ENCODE measurements at places on chromosomes 5 and 9. TPM values are rescaled to one million over a fixed set of nuclear protein-coding genes. Genes with fewer than 3 reads are reported as not detected.

The RNF180 gene
- 102 TPM for total RNA-seq

The RGS7BP gene
- total RNA-seq: 17.6 TPM

- DNase-seq: no peak
Measured at GRCh38 chr9:112884721-112885120, 6.0 kb downstream of the SLC46A2 start.

GRCh38 chr5:145237843-145238242 is 597.3 kb downstream of the PRELID2 start:
- no peak for DNase-seq

DNA sequence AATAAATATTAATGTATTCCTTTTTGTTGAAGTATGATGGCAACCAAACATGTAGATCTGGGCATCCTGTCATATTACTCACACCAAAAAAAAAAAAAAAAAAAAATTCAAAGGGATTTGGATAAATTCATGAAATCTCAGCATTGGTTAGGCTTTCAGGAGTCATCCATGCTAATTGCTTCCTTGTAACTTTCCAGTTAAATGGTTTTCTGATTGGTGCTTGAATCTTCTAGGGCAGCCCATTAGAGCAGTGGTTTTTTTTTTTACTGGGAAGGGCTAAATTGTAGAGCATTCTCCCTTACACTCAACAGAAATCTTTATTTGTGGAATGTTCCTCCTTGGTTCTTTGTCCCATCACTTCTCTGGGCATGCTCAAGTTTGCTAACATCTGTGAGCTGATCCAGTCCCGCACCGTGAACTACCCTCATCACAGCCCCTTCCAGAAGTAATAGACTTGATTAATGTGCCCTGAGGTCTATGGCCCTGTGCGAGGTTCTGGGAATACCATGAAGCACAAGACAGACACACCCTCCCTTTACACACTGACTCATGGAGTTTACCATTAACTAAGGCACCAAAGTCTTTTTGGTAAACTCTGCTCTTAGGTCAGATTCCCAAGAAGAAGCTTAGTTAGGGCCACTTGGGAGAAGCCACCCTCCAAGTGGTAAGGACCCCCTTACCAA is 56.0 kb downstream of the RGS3 start:
- DNase-seq: no peak

DNA sequence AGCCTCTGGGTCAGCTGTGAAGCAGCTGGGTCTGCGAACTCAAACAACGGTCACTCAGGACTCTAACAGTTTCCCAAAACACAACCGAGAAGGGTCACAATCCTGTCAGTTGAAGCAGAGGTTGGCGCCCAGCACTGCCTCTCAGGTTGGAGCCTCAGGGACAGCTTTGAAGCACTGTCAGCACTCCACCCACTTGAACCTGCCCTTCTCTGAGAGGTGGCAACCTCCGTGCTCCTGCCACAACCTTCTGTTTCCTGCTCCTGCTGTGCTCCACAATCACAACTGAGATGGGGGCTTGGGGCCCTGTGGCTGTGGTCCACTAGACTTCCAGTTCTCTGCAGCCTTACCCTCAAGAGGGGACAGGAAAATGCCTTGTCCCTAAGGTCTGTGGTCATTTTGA is 21.7 kb upstream of the LCP2 start:
- DNase-seq: no peak

DNA sequence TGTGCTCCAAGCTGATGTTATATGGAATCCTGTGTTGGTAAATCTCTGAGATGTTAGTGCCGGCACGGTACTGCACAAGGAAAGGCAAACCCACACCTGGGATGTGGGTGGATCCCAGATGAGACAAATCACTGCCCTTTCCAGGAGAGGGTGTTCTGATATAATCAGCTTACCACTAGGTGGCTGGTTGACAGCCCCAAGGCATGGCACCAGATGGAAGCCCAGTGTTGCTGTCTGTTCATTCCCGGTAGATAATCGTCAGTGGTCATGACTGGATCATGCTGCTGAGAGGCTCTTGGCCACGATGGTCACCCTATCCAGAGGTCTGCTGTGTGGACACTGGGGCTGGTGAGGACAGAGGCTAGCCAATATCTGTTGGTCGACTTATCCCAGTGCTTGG is 184.0 kb downstream of the CACNA1B start:
- DNase-seq: no peak

DNA sequence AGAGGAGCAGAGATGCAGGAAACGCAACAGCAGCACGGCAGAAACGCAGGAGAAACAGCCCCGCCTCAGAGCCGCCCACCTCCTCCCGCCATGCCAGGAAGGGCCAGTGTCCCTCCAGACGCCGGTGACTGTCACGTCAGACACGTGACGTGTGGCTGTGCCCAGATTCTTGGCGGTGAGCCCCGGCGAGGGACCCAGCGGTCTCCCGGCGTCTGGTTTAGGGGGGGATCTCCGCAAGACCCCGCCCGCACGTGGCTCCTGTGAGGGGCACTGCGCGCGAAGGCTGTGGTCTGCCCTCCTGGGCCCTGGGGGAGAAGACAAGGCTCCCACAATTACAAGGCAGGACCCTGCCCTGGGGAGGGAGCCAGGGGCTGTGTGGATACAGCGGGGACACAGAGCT is 2.4 kb upstream of the LCN8 start:
- DNase-seq: no peak

The PCA3 gene
- total RNA-seq: 0.16 TPM

DNA sequence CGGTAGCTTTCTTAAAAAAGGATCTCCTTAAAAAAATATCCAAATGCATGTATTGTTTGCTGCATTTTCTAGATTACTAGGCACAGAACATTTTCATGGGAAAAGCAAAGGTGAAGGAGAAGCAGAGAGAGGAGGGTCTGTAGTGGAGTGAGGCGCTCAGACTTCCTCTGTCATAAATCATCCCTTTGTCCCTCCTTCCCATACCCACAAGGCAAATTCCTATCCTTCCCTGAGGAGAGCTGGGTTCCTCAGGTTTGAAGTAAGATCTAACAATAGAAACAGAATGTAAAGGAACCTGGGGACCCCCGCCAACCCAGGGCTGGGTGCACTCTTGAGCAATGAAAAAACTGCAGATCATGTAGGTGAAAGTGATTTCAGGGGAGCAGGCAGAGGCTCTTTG is 149.2 kb upstream of the ANKH start:
- DNase-seq: no peak

- no peak for DNase-seq
Measured at GRCh38 chr5:132505641-132506040, 15.1 kb upstream of the IRF1 start.

- DNase-seq: no peak
Measured at GRCh38 chr9:110126499-110126941, 81.4 kb downstream of the C9orf152 start.

DNA sequence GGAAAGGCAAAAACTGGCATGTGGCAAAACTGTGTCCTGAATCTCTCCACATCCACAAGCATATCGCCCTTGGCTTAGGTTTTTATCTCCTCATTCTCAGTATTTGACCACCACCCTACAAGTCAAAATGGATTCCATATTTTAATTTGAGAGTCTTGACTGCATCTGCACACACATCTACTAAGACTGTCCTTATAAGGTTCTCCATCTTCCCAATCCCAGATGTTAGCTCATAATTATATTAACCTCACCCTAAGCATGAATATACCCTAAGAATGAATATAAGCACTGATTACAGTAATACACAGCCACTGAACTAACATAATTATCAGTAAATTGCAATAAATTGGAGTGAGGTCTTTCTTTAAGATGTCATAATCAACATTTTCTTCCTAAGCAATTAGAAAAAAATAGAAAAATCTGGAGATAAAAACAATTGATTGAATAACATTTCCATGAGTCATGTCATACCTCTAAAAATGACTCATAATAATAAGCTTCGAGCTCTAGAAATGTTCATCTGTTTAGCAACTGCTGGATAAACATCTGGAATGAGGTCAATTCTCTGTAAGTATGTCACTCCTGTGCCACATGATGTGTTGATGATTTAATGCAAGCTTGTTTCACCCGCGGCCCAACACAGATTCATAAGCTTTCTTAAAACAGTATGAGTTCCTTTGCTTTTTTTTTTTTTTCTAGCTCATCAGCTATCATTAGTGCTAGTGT is 39.9 kb upstream of the PAM start:
- DNase-seq: no peak

- no peak for DNase-seq
Measured at GRCh38 chr5:123997462-123998215, 485.7 kb downstream of the CSNK1G3 start.

DNA sequence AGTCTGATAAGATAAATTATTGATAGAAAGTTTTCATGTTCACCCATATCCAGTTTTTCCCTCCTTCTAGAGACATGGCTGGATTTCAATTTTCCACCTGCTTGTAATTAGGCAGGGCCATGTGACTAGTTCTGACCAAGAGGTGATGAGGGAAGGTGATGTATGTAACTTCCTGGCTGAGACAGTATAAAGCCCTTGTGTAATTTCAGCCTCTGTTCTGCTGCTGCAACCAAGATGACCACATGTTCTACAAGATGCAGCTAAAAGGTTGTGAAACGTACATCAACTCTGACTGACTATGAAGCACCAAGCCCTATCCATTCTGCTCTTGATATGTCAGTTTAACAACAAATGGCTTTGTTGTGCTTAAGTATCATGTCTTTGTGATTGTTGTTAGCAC is 376.5 kb upstream of the DAB2 start:
- DNase-seq: no peak

The TMOD1 gene
- 22.8 TPM for total RNA-seq

GRCh38 chr5:178630475-178630930 is 3.7 kb upstream of the CLK4 start:
- no peak for DNase-seq

GRCh38 chr9:91032121-91032531 is 230.5 kb downstream of the SYK start:
- no peak for DNase-seq

- no peak for DNase-seq
Measured at GRCh38 chr5:57983426-57983825, 476.5 kb downstream of the PLK2 start.

- no peak for DNase-seq
Measured at GRCh38 chr9:92660266-92660665, 9.7 kb downstream of the IPPK start.

GRCh38 chr9:91258451-91258850 is 103.3 kb downstream of the AUH start:
- DNase-seq: no peak

DNA sequence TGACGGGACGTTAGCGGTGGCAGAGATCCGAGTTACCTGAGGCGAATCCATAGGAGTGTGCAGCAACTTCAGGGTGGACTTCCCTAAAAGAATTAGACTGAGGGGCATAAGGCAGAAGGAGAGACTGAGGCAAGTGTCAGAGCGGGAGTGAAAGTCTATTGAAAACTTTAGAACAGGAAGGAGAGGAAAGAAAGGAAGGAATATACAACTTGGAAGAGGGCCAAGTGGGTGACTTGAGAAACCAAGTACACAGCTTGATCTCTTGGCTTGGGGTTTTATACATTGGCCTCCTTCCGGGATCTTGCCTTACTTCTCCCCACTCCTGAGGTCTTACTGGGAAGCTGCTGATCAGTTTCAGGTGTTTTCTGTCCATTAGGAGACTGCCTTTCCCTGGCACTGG is 84.9 kb downstream of the SNX18 start:
- no peak for DNase-seq

GRCh38 chr9:109203761-109204360 is 36.8 kb upstream of the FRRS1L start:
- DNase-seq: no peak
